ENCODE measurements at places on chromosomes 3 and 15.

DNA sequence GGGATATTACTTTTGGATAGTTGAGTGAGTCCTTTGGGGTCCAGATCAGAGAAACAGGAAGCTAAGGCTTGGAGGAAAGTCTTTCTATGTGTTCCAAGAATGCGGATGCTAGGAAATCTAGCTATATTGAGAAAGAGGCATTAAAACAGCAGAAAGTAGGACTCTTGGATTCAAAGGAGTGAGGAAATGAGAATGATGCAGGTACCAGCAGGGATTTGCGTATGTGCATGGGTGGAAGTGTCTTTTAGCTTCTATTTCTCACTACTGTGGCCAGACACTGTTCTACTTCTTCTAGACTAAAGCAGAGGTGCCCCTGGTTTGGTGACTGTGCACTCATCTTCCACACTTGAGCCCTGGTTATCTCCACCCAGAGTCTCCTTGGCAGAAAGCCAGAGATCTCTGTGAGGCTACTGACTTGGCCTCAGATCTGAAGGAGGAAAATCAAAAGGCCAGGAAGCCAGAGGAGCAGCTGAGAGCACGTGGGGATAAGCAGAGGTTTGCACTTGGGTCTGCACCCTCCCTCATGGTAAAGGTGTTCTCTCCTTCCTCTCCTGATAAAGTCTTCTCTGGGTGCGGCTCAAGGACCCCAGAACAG, 44.3 kb downstream of the ATP2B2 start:
- no peak for DNase-seq

- DNase-seq = no peak
Measured at GRCh38 chr3:99470841-99471240, 167.6 kb upstream of the COL8A1 start.

- no peak for DNase-seq
Measured at GRCh38 chr3:119733812-119734211, 31.0 kb downstream of the CFAP91 start.

GRCh38 chr3:166195808-166196207, 358.6 kb upstream of the BCHE start:
- no peak for DNase-seq

DNA sequence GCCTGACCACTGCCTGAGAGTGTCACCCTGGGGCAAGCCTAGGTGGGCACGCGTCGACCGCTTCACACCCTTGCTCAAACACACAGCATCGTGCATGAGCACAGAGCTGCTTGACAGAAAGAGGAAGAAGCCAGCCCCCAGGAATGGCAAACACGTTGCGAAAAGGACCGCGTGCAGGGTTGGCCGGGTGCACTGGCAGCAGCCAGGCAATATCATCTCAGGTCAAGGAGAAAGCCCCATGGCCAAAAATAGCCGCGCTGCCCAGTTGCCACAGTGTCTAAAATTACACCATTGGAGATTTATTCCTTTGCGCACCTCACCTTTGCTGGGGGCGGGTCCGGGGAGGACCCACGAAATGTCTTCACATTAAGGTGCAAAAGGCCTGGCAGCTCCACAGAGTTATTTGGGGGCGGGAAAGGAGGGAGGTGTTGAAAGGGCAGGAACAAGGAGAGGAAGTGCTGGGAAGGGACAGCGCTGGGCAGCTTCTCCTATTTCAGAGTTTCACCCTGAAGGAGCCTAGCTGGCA, 44.7 kb upstream of the NR2F2 start:
- DNase-seq = no peak

DNA sequence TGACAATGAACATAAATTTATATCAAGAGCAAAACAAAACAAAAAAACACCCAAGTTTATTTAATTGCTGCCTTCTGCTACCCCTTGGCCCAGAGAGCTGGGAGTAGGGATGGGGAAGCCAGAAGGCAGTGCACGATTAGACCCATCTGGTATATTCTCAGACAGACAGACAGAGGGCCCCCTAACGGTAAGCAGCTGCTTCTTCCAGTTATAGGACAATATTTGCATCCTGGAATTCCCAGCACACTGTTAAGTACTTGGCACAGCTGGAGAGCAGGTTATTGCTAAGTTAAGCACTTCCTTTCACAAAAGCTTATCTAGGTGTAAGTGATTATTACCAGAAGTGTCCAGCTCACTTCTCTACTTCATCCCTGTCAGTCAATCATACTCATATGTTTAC, 39.3 kb downstream of the C2CD4B start:
- DNase-seq = peak; percentile 9

Data from cerebellar cortex (tissue), 1 donor.